ENCODE measurements at places on chromosomes 2 and 18.
A peak's percentile ranks its signal among the peaks of the same experiment; 100 is the strongest.

- no peak for DNase-seq
Measured at GRCh38 chr2:161842736-161843433, 218.7 kb downstream of the SLC4A10 start.

DNA sequence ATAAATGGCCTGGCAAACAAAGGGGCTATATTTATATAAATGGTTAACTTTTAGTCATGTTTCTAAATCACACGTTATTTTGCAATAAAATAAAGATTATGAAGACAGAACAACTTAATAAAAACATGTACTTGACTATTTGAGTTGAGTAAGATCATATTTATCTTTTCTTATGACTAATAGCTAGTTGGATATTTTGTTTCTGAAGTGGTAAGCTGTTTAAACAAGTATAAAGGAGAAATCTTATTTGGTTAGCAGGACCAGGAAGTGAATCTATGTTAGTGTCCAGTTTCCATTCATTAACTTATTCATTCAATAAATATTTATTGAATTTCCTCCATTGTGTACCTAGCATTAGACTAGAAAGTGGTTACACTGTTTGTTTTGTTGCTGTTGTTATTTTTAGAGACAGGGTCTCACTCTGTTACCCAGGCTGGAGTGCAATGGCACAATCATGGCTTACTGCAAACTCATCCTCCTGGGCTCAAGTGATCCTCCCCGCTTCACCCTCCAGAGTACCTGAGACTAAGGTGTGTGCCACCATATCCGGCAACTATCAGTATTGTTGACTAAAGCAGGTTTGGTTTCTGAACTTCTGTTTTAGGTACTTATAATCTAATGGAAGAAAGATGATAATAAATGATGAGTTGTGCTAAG, 312.6 kb downstream of the DPP10 start:
- no peak for DNase-seq

- peak; percentile 71 for DNase-seq
Measured at GRCh38 chr2:10072656-10073480, 7.3 kb downstream of the CYS1 start.

DNA sequence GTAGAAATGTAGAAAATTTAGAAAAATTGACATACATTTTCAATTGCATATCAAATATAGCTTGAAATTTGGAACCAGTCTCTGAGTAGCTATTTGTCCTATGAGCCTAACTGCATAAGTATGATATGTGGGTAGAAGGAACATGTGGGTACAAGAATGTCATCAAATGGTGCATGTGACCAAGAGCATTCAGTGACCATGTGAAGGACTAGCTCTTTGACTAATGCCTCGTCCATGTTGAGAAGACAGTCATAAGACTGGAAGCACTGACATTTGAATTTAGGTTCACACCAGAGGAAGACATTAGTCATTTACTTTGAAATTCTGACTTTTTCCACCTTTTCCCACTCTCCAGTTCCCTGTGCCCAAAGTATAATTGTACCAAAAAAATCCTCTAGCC, 12.6 kb downstream of the MRPL44 start:
- DNase-seq = no peak

DNA sequence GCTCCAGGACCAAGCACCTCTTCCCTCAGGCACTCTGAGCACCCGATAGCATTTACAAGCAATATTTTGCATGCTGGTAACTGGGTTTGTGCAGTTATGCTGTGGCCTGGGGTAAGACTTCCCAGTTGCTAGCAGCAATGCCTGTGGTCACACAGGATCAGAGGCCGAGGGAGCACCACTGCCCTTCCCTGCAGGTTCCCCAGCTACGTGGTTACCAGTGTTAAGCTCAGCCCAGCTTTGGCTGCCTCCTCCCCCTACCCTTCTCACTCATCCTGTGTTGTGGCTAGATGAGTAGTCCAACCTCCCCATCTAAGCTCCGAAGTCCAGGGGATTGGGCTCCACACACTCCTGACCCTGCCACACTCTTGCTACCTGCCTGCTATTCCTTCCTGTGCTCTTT, 141.1 kb downstream of the CELF4 start:
- no peak for DNase-seq

DNA sequence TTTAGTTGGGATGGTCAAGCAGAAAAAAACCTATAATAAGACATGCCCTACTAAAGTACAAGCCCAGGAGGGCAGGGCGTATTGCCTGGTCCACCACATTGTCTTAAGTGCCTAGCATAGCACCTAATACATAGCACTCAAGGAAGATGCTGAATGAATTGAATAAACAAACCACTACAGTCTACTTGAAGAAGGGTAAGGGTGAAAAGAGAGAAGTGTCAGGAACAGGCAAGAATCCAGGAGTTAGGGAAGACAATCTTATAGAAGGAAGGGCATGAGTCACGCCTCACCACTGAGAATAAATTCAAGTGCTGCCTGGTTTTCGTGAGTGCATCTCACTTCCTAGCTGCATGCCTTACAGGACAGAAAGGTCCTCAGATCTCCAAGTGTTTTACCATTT, 13.9 kb downstream of the SLC19A3 start:
- no peak for DNase-seq

- DNase-seq = no peak
Measured at GRCh38 chr2:27091746-27092695, 5.4 kb downstream of the KHK start.

DNA sequence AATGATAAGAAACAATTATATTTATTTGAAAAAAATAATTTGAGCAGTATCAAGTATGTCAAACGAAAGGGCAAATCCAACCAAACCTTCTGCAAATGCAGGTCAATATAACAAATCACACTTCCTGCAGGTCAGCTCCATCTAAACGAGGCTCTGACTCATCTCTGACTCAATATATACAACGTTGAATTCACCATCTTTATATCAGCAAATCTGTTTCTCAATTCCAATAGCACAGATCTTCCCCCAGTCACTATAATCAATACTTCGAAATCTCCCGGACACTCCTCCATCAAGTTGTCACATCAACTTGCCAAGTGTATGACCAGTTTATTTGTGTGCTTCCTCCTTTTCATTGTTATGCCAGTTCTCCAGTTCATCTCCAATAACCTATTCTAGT, 388.9 kb downstream of the ZEB2 start:
- DNase-seq = no peak

DNA sequence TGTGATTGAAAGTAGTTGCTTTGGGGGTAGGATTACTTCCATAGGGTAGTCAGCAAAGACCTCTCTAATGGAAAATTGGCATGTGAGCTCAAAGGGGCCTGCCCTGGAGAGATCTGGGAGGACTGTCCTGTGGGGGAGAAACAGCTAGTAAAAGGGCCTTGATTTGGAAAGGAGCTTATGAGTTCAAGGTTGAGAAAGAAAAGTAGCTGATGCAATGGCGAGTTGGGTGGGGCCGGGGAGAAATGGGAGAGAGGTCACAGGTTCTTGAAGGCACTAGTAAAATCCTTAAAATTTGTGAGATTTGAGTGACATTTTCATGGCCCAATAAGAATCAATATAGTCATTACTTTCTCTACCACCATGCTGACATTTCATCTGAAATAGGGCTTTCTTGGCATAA, 82.0 kb upstream of the CCDC195 start:
- DNase-seq = no peak

GRCh38 chr2:191693778-191694177, 15.8 kb downstream of the NABP1 start:
- no peak for DNase-seq

GRCh38 chr2:197205585-197206215, 104.9 kb downstream of the ANKRD44 start:
- no peak for DNase-seq

GRCh38 chr2:159004849-159005248, 36.4 kb downstream of the TANC1 start:
- DNase-seq = no peak

- DNase-seq = no peak
Measured at GRCh38 chr2:85188852-85189251, 55.7 kb downstream of the TCF7L1 start.

DNA sequence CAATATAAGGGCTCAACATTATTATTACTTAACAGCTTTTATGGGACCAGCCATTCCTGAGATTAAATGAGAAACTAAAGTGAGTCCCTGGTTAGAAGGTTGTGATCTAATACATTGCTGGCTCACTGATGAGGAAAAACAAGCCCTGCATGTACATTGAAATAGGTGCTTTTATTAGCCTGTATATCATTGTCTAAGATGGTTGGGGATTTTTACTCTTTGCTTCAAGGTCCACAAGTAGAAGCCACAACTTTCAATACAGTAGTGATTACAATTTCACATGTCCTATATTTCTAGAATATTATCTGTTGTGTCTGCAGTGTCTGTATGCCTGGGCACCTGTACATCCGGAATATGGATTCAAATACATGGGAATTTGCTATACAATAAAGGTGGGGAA, 104.1 kb upstream of the FZD5 start:
- DNase-seq = no peak

DNA sequence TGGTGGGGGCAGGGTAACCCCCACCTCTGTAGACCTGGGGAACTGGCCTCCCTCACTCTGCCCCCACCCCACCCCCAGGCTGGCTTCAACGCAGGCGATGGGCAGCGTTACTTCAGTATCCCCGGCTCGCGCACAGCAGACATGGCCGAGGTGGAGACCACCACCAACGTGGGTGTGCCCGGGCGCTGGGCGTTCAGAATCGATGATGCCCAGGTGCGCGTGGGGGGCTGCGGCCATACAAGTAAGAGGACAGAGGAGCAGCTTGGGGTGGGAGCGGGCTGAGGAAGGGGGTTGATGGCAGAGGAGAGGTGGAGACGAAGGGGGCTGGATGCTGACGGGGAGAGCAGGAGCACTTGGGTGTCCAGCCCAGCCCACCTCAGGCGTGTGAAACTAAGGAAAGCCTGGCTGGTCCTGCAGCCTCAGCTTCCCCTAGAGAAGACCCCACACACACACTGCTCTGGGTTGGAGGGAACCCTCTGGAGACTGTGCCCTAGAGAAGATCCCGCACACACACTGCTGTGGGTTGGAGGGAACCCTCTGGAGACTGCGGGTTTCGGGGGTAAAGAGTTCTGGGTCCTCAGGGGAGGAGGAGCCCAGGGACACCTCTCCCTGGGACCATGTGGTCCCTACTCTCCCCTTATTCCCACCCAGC, 36.2 kb downstream of the SNED1 start:
- no peak for DNase-seq

DNA sequence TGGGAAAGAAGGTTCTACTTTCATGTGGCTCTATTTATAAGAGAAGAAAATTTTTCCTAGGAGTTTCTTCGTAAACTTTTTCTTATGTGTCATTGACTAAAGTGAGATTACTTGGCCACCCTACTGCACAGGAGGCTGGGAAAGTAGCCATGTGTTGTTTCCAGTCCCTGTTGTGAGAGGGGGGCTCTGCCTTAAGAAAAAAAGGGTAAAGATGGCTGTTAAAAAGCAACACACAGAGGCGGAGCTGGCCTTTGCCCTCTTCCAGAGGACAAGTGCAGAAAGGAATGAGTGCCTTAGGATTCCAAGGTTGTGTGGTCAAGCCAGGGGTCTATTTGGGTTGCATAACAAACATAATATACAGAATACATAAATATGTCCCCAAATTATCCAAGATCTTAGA, 230.0 kb upstream of the CXCR4 start:
- no peak for DNase-seq

- no peak for DNase-seq
Measured at GRCh38 chr2:105763076-105763475, 18.4 kb downstream of the NCK2 start.

GRCh38 chr2:61536180-61536571, 2.0 kb downstream of the XPO1 start:
- no peak for DNase-seq

GRCh38 chr2:176088048-176088936, 4.2 kb upstream of the HOXD13 start:
- DNase-seq = no peak

GRCh38 chr2:71688530-71688929, 235.2 kb downstream of the DYSF start:
- DNase-seq = no peak

DNA sequence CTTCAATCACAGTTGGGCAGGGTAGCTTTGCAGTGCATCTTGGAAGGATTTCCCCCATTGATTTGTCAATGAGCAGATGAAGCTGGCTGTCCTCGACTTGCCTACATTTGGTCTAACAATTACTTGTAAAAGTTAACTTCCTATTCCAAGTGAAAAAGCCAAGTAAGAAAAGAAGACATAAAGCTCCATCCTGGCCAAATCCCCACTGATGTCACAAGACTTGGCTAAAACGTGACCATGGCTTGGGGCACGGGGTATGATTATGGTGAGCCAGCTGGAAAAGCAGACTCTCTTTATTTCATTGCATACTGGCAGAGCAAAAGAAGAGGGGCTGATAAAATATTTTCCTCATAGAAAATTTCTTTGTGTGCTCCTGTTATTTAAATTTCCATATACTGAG, 25.4 kb upstream of the PID1 start:
- no peak for DNase-seq

- no peak for DNase-seq
Measured at GRCh38 chr2:55160422-55160821, 71.7 kb downstream of the CLHC1 start.

- no peak for DNase-seq
Measured at GRCh38 chr2:169345486-169346437, 16.6 kb downstream of the LRP2 start.

- no peak for DNase-seq
Measured at GRCh38 chr2:120906914-120907313, 171.2 kb downstream of the GLI2 start.

- no peak for DNase-seq
Measured at GRCh38 chr18:68818584-68818983, 20.7 kb downstream of the CCDC102B start.

DNA sequence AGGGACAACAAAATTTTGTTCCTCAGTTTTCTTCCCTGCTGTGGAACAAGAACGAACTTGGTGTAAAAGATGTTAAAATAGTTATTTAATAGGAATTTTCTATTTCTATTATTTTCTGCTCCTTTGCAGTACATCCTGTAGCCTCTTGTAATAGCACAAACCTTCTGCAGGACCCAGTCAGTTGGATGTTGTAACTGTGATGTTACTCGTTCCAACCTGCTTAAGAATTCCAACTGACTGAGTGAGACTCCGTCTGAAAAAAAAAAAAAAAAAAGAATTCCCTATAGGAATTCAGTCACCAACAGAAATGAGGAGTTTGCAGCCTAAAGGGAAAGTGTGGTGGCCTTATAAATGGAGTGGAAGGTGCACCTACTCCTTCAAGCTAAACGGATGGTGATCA, 46.4 kb upstream of the CDH20 start:
- DNase-seq = no peak

- no peak for DNase-seq
Measured at GRCh38 chr2:68762665-68763064, 28.1 kb downstream of the ARHGAP25 start.

- no peak for DNase-seq
Measured at GRCh38 chr2:158178646-158179045, 77.0 kb downstream of the UPP2 start.

- no peak for DNase-seq
Measured at GRCh38 chr2:166246901-166247300, 119.1 kb upstream of the SCN1A start.

- DNase-seq = no peak
Measured at GRCh38 chr2:68853915-68854314, 17.3 kb downstream of the BMP10 start.

- no peak for DNase-seq
Measured at GRCh38 chr18:46609048-46609447, 48.0 kb downstream of the LOXHD1 start.

GRCh38 chr2:205766779-205767359, 84.6 kb downstream of the NRP2 start:
- DNase-seq = peak; percentile 10

- DNase-seq = no peak
Measured at GRCh38 chr18:45621061-45621511, 5.8 kb downstream of the SLC14A2 start.

- no peak for DNase-seq
Measured at GRCh38 chr2:216516730-216517350, 18.2 kb downstream of the RPL37A start.

GRCh38 chr2:85503168-85503850, 35.7 kb upstream of the MAT2A start:
- DNase-seq = no peak

- DNase-seq = no peak
Measured at GRCh38 chr2:1223791-1224190, 189.5 kb upstream of the TPO start.

Measured in GM12864 (cell line).